NCI-H1105 treated with DMSO at 0.1 percent for 48 hours (cell line): ENCODE measurements at places on chromosomes 12 and 14.

DNA sequence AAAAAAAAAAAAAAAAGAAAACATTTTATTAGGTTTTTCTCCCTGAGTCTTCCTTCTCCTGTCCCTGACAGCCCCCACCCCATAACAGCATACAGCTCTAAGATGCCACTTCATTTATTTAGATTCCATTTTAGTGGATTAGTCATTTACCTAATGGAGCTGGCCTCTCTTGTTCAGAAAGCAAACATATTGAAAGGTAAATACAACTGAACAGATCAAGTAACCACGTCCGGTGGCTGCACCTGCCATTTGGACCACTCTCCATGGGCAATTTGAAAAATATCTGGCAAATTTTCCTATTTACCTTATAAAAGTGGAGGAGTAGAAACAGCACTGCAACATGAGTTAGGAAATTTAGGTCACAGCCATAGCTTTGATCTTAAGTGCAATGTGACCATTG is 254.6 kb downstream of the C12orf42 start:
- DNase-seq = peak; percentile 100

DNA sequence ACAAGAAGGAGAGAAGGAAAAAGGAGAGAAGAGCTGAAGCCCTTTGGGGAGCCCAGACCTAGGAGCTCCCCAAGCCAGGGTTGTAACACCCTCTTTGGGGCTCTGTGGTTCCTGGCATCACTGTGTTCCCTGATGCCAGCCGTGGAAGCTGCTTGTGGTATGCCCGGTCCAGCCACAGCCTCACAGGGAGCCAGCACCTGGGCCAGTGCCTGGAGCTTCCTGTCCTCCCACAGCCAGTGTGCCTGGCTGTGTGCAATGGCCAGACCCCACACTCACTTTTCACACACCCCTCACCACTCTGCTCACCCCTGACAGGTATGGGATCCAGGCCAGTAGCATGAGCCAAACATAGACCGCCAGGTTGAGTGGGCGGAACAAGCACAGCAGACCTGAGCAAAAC is 834.7 kb downstream of the FLRT2 start:
- DNase-seq = no peak

DNA sequence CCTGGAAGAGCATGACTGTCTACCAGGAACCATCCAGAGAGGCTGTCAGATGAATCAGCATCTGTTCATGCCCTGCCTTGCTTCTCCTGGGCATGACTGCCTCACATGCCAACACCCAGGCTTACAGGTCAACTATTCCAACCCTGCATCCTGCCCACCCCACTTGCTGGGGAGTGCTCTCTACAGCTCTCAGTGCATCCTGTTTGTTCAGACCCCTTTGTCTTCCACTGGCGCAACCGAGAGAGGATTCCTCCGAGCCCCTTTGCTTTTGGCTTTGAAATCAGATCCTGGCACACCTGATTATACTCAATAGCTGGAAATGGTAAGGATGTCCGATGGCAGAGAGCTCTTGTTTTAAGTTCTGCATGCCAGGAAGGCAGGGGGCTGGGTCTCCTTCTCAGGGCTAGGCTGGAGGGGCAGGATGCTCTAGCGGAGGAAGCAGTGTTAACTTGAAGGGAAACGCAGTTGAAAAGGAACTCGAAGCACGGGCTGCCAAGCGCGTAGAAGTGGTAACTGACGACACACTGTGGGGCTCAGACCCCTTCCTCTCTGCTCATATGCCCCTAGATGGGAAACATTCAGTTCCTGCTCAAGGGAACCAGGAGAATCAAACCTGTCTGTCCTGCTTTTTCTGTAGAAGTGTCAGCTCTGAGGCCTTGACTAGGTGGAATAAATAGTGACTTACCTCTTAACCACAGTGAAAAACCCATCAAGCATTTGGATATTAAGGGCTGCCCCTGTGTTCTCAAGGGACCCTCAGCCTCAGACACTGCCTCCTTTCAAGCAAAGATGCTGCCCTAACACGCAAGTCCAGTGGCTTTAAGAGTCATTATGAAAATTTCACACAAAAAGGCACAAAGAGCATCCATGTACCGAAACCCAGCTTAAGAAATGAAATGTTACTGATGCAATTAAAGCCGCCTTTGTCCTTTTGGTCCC is 297.5 kb downstream of the ZFP36L1 start:
- DNase-seq = no peak

- DNase-seq = peak; percentile 39
These were observed at the start of gene ZBTB39 for GRCh38 chr12:57005980-57006808. ZBTB39 (minus strand) TSS chr12:57006546; CDS start chr12:57004917, 1,629 bp downstream.

DNA sequence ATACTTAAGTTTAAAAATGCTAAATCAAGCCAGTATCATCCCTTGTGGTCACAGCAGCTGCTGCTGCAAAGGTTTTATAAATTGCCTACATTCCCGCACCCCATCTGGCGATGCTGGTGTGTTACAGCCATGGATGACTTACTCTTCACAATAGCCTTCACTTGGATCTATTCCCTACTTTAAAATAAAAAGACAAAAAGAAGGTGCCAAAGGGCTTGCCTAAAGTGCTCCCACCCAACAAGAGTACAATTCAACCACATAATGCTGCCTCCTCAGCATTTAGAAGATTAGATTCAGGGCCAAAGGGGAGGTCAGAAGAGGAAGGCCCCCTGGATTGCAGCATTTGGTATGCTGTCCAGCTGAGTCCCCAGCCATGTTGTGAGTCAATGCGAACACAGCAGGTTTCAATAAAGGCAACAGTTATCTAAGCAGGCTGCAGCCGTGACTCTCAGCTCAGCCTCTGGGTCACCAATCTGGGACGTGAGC is 176.1 kb downstream of the DAD1 start:
- DNase-seq = no peak

- DNase-seq = peak; percentile 76
These were observed 3.2 kb upstream of the DYNC1H1 start for GRCh38 chr14:101961011-101961721.
